Activated T-helper 17 cell treated with anti-CD3 and anti-CD28 coated beads, Interleukin-2, amount 50 U/mL, for 72 hours (primary cell): ENCODE measurements at places on chromosomes 13 and 19.

DNA sequence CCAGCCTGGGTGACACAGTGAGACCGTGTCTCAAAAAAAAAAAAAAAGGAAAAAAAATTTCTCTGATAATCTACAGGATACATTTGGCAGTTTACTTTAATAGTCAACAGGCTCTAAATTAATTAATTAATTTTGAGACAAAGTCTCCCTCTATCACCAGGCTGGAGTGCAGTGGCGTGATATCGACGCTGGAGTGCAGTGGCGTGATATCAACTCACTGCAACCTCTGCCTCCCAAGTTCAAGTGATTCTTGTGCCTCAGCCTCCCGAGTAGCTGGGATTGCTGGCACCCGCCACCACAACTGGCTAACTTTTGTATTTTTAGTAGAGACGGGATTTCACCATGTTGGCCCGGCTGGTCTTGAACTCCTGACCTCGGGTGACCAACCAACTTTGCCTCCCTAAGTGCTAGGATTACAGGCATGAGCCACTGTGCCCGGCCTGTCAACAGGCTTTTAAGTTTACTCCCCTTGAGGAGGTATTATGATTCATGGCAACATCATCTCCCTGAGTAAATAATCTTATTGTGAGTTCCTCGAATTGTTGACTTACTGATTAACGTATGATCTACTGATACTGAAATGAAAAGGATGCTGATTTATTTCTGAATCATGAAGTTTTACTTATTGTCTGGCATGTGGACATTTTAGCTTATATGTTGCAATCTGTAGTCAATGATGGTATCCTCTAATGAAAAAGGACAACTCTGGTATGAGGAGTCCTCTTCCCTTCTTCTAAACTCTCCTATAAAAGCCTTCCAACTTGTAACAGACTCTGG lies 21.3 kb upstream of the MTRF1 start:
- peak; percentile 40 for ATAC-seq

DNA sequence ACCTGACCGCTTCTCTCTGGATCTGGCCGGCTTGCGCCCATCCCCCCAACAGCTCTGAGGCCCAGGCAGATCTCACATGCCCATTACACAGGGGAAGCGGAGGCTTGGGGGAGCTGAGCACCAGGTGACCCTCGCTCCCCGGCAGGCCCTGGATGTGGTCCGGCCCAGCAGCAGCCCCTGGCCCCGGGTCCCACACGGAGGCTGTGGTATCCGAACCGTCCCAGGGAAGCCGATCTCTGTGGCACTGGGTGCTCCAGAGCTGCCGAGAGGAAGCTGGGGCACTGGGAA lies 27.7 kb downstream of the SBNO2 start:
- ATAC-seq, result no peak

GRCh38 chr19:15702534-15702930 lies 25.3 kb upstream of the OR10H2 start:
- no peak for ATAC-seq

- no peak for ATAC-seq
These were observed 2.1 kb upstream of the ATP12A start for GRCh38 chr13:24678151-24678550.

- ATAC-seq, result peak; percentile 82
These were observed 28.3 kb downstream of the CEBPA start for GRCh38 chr19:33273881-33274662.

DNA sequence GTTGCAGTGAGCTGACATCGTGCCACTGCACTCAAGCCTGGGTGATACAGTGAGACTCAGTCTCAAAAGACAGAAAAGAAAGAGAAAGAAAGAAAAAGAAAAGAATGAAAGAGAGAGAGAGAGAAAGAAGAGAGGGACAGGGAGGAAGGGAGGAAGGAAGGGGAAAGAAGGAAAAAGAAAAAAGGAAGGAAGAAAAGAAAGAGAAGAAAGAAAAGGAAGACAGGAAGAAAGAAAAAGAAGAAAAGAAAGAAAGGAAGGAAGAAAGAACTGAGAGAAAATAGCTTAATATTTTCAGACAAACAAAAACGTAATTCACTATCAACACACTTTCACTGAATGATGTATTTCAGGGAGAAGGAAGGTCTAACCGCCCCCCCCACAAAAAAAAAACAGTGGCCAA lies 39.3 kb downstream of the ESD start:
- ATAC-seq, result no peak

DNA sequence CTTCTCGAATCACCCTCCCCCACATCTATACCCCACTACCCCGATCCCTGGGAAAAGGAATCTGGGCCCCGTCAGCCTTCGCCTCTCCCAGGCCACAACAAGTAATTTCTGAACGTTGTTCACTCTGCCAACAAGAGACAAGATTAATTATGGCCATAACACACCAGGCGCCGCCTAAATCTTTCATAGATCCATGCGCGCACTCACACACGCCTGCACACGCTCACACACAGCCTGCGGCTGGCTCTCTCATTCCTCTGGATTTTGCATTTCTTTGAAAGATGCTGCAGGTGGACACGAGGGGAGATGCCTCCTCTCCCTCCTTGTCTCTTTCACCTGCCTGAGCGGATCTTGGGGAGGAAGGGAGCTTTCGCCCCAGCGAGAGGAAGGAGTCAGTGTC lies 17.1 kb downstream of the ZNRF4 start:
- no peak for ATAC-seq

DNA sequence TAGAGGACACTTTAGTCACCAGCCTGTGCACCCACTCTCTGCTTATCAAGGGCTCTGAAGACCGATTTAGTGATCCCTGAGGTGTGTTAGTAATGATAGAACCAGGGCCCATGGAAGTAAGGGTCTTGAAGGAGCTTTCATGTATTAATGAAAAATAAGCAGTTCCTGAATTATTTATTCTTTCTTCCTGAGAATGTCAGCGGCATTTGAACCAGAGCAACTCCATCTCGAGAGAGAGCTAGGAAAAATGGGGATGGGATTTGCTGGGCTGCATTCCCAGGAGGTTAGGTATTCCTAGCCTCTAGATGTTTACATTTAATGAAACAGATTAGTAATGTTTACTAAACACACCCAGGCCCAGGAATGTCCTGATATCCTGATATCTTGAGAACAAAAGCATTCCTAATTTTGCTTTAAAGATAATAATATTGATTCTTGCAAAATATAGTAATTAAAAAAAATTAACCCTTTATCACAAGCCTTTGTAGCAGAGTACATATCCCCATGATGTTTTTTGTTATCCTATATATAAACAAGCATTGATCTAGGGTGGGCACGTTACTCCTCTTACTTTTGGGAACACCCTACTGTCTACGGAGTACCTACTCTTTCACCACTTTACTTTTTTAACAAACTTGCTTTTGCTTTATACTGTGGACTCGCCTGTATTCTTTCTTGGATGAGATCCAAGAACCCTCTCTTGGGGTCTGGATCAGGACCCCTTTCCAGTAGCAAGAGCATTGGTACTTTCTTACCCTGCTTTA lies 63.1 kb downstream of the COG3 start:
- ATAC-seq, result no peak

DNA sequence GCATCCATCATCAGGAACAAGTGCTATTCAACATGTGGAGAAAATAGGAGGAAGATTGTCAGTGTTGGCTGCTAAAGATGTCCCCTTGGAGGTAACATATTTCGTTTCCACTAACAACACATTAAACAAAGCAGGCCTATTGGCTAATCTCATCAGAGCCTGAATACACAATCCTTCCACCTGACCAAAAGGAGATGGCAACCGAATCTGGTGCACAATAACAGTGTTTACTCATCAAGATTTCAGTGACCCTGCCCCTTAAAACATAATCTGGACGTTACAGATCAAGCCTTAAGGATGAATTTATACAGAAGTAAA lies 582.5 kb downstream of the EFNB2 start:
- ATAC-seq, result no peak

GRCh38 chr19:32287811-32288227 lies 57.6 kb upstream of the ZNF507 start:
- ATAC-seq, result peak; percentile 21

DNA sequence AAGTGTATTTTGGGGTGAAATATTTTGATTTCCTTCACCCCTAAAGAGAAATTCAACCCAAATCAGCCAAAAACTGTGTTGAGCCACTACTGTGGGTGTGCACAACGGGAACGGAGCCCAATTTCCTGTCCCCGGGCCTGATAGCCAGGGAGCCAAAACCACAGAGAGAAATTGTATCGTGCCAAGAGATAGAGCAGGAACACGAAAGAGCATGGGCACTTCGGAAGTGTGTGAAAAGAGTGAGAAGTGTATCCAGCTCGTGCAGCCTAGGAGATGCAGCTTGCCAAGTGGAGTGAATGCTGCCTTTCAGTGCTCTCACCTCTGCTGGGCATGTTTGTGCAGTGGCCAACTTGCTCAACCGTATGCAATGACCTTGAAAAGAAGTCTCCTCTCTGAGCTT lies 19.4 kb upstream of the PLEKHF1 start:
- ATAC-seq, result peak; percentile 46

- ATAC-seq, result no peak
These were observed 5.7 kb downstream of the PALM3 start for GRCh38 chr19:14056069-14056666.

- ATAC-seq, result peak; percentile 18
These were observed 14.3 kb downstream of the IER2 start for GRCh38 chr19:13164343-13165161.

GRCh38 chr13:111241006-111241755 lies 79.3 kb upstream of the TEX29 start:
- no peak for ATAC-seq

DNA sequence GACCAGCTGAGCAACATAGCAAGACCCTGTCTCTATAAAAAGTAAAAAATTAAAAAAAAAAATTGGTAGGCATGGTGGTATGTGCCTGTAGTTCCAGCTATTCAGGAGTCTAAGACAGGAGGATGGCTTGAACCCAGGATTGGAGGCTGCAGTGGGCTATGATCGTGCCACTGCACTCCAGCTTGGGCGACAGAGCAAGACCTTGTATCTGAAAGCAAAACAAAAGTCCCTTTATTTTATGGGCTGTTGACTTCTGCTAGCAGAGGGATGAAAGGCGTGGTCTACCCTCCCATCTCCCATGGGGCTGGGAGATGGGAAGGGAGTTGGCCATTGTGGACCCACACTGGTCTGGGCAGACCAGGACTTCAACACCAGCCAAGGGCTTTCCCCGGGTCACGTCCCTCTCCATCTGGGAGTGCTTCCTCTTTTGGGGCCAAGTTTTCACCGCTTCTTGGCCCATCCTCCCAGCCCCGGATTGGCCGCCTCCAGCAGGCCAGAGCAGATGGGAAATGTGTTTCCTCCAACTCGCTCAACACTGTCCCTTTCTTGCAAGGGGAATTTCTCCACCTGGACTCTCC lies 2.2 kb upstream of the TNFSF9 start:
- no peak for ATAC-seq

DNA sequence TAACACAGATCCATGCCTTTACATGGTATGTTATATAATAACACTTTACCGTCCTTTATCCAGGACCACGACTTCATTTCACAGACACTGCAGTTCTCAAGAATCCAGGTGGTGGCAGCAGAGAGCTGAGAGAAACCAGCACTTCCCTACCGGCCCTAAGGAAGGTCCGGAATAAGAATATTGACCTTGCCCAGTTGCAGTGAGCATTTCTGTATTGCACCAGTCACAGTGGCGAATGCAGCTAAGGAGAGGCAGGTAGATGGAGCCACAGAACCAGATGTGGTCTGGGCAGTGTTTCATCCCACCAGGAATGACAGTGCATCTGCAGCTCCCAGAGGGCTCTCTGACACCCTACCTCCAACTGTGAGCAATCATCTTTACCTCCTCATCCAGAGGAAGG lies 44.6 kb downstream of the ZNF787 start:
- no peak for ATAC-seq

- ATAC-seq, result no peak
These were observed 72.9 kb downstream of the FGF14 start for GRCh38 chr13:102328909-102329308.

- ATAC-seq, result peak; percentile 58
These were observed 26.2 kb upstream of the ZNF254 start for GRCh38 chr19:24060687-24061356.

DNA sequence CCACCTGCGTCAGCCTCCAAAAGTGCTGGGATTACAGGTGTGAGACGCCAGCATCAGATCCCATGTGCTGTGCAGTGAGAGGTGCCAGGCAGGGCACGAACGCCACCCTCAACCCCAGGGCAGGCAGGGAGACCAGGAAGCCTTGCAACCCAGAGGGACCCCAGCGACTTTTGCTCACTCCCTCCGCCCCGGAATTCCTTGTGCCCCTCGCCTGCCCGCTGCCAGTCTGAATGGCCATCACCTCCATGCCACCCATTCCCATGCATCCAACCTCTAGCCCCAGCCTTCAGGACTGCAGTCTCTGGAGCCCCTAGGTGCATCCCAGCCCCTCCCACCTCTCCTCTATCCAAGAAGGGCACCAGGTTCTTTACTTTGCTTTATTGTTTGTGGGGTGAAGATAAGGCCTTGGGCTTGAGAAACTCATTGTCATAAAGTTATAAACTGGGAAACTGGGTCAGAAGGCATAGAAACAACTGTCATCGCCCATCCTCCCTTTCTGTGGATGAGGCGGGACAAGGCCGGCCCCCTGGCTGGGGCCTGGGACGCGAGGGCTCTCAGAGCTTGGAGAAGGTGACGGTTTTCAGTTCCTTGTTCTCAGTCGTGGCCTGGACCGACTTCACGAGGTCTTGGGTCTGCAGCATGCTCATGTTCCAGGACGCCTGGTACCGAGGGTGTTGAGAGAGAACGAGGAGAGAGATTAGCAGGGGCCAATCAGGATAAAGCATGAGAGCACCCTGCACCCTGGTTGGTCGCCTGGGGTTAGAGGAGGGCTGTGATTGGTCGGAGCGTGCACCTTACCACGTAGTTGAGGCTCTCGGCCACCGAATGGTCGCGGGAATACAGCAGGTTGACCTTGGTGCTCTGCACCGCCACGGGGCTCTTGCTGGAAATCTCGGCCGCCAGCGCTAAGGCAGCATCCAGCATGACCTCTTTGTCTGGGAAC lies 2.6 kb upstream of the LGALS4 start:
- ATAC-seq, result no peak

DNA sequence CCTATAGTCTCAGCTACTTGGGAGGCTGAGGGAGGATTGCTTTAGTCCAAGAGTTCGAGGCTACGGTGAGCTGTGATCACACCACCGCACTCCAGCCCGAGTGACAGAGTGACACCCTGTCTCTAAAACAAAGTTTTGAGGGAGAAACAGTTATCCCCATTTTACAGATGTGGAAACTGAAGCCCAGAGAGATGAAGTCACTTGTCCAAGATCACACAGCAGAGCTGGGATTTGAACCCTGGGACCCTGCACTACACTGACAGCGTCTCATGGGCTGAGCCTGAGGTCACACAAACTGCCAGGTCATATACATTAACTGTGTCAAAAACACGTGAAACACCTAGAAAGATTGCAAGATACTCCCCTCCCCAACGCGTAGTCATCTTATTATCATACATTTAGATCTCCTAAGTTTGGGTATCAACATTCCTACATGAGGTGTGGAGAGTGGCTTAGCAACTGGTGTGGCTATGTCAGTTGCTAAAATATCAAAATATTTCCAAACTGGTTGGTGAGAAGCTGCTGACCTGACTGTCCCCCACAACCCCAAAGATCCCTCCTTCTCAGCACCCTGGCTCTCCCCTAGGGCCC lies 8.2 kb downstream of the FCGBP start:
- no peak for ATAC-seq
